T-helper 2 cell (primary cell): ENCODE measurements at places on chromosomes 7 and 10.

DNA sequence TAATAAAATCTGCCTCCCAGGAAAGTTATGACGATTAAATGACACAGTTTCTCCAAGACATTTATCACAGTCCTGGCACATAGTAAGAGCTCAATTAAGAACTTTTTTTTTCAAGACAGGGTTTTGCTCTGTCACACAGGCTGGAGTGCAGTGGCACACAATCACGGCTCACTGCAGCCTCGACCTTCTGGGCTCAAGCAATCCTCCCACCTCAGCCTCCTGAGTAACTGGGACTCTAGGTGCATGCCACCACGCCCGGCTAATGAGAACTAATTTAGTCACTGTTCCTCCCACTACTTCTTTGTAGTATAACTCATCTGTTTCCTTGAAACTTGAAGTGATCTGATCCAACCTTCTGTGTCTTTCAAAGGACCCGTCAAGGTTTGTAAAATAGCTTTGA lies 42.2 kb upstream of the MXI1 start:
- no peak for DNase-seq

- DNase-seq, result no peak
Observed at GRCh38 chr10:62614389-62615157, 189.9 kb upstream of the ADO start.

GRCh38 chr10:5476918-5477525 lies 22.3 kb downstream of the CALML5 start:
- no peak for DNase-seq

GRCh38 chr10:26931223-26931622 lies 70.5 kb upstream of the ABI1 start:
- DNase-seq, result no peak

DNA sequence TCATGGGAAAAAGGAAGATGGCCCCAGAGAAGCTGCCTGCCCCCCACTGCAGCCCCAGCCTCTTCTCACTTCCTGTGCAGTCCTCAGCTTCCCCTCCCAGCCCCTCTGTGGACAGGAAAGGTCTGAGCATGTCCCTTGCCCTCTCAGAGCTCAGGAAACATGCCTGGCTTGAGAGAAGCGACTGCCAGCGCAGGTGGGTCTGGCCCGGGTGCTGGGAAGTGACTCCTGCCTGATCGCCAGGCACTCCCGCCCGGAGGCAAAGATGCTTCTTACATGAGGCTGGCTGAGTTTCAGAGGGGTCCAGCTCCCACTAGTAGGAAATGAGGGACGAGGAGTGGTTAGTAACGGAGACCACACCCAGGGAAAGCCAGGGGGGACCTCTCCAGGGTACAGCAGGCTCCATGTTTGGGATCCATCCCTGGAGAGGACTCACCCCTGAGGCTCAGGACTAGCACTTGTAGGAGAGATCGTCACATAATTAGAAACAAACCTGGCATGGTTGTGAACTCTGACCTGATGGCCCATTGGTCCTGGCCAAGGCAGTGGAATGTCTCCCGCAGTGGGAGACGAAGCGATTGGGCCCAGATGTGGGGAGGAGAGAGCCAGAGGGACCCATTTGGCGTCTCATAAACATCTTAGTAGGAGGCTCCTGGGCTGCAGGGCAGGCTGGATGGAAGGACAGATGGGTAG lies 12.3 kb downstream of the ELN start:
- DNase-seq, result no peak

DNA sequence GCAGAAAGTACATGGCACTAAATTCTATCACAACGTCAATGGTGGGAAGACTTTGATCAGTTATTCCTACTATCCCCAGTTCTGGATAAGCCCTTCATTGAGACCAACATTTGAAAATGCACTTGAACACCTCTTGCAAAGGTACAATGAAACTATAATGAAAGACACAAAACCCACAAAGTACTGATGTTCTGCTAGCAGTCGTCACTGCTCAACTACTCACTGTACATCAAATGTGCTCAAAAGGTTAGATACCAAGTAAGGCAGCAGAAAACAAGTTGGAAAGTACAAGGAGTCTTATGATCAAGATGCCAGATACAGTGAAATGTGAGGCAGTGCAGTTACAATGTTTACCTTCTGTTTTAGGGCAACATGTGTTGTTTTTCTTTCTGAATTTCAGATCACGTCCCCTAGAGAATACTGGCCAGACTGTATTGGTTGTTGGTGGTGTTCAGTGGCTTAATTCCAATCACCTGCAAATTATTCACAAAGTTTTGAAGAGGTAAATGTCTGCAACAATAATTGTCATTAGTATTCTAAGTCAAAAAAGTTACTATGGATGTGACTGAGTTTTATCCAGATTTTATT lies 62.4 kb upstream of the WNT16 start:
- no peak for DNase-seq

GRCh38 chr7:71238581-71239295 lies 106.8 kb downstream of the GALNT17 start:
- DNase-seq, result no peak
